Upper lobe of left lung (tissue), 6 donors: ENCODE measurements at places on chromosomes 16 and 17. TPM values are rescaled to one million over a fixed set of nuclear protein-coding genes. Genes with fewer than 3 reads are reported as not detected.

NT5M gene
- total RNA-seq, result 1.7 TPM

EPN3 gene
- not detected for total RNA-seq

TBC1D26 gene
- not detected for total RNA-seq

ZNF469 gene
- 3.2 TPM for total RNA-seq

NPB gene
- total RNA-seq, result not detected

MT1A gene
- total RNA-seq, result 13.4 TPM

BMERB1 gene
- 5.2 TPM for total RNA-seq

ITGB3 gene
- 3.4 TPM for total RNA-seq

GSE1 gene
- total RNA-seq, result 81.8 TPM

MYL11 gene
- total RNA-seq, result not detected

SSTR5 gene
- total RNA-seq, result not detected

SHISA9 gene
- 0.13 TPM for total RNA-seq

FADS6 gene
- not detected for total RNA-seq

OTOA gene
- total RNA-seq, result 2.1 TPM

CCDC40 gene
- 4.1 TPM for total RNA-seq

PYDC1 gene
- total RNA-seq, result not detected

TAC4 gene
- not detected for total RNA-seq

MSL1 gene
- total RNA-seq, result 107 TPM

SEPTIN12 gene
- total RNA-seq, result not detected

SLC16A6 gene
- 2.4 TPM for total RNA-seq

ELMO3 gene
- 17.6 TPM for total RNA-seq

ABCC12 gene
- total RNA-seq, result not detected

TP53TG3D gene
- 0.91 TPM for total RNA-seq

MYL4 gene
- not detected for total RNA-seq

CDRT15L2 gene
- total RNA-seq, result not detected

ATP2A1 gene
- 0.15 TPM for total RNA-seq

CHTF8 gene
- 103 TPM for total RNA-seq

SLFN13 gene
- 46.8 TPM for total RNA-seq

FOXC2 gene
- total RNA-seq, result not detected

AANAT gene
- not detected for total RNA-seq

TMEM100 gene
- 162 TPM for total RNA-seq

NHERF2 gene
- 456 TPM for total RNA-seq

THAP11 gene
- 66.3 TPM for total RNA-seq

RPL26 gene
- total RNA-seq, result 736 TPM

ENPP7 gene
- total RNA-seq, result not detected

COX6A2 gene
- not detected for total RNA-seq

HSPB9 gene
- total RNA-seq, result not detected

UTS2R gene
- not detected for total RNA-seq

HAP1 gene
- not detected for total RNA-seq
